Activated naive CD8-positive, alpha-beta T cell treated with anti-CD3 and anti-CD28 coated beads, Interleukin-2, amount 10 ng/mL, durations not matched to agents 7 days and 5 days (primary cell): ENCODE measurements at places on chromosomes 2 and 18. TPM values are rescaled to one million over a fixed set of nuclear protein-coding genes. Genes with fewer than 3 reads are reported as not detected.

Gene MOGAT1
- total RNA-seq = not detected

Gene STK16
- 36.0 TPM for total RNA-seq

Gene ABCB11
- 0.28 TPM for total RNA-seq

Gene CYP26B1
- total RNA-seq = not detected

Gene RAB11FIP5
- 4.8 TPM for total RNA-seq

Gene OR6B2
- total RNA-seq = not detected

Gene DSG4
- not detected for total RNA-seq

Gene LCT
- total RNA-seq = 0.39 TPM

Gene SERPINB11
- not detected for total RNA-seq

Gene EGR4
- not detected for total RNA-seq

Gene MRPL44
- 29.0 TPM for total RNA-seq

Gene AQP4
- not detected for total RNA-seq

Gene GRHL1
- 0.43 TPM for total RNA-seq

Gene SCYGR8
- not detected for total RNA-seq

Gene FAM237A
- total RNA-seq = not detected

Gene B4GALT6
- total RNA-seq = 0.58 TPM

Gene KCTD18
- 18.1 TPM for total RNA-seq

Gene CROCC2
- total RNA-seq = not detected

Gene RAB6C
- total RNA-seq = not detected

Gene MCM6
- total RNA-seq = 109 TPM

Gene C2orf72
- total RNA-seq = 0.47 TPM

Gene CD207
- not detected for total RNA-seq

Gene FKBP1B
- 4.0 TPM for total RNA-seq

Gene LDLRAD4
- 44.3 TPM for total RNA-seq

Gene RAB27B
- total RNA-seq = 1.4 TPM

Gene R3HDM1
- total RNA-seq = 48.7 TPM

Gene C2orf76
- 7.5 TPM for total RNA-seq

Gene RNU2-63P
- 24.3 TPM for total RNA-seq

Gene CDK5R2
- total RNA-seq = not detected
